Mesenchymal stem cell (in vitro differentiated cells and primary cell): ENCODE measurements at places on chromosomes 7 and 10.

DNA sequence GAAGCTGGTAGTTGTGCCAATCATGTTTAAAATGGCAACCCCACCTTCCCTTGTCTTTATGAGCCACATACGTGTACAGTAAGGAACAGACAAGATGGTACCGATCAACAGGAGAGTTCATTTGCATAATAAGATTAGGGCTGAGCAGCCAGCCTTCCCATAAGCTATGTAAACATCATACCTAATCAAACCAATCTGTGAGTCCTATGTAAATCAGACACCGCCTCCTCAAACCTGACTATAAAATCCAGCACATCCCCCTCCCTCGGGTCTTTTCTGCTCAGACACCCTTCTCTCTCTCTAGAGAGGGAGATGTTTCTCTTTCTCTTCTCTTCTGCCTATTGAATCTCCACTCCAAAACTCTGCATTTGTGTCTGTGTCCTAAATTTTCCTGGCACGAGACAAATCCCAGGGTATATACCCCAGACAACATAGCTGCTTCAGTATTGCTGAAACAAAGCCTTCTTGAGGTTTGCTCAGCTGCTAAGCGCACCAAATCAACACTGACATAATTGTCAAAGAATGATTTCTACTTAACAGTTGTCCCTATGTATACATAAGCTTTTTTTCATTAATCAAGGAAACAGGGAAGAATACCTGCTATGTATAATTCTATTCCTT is 279.2 kb downstream of the THSD7A start:
- no peak overlapping the region for H3K27ac ChIP-seq
- no peaks in the 10 kb centered on the region for H3K36me3 ChIP-seq
- no peak overlapping the region for H3K4me3 ChIP-seq
- DNase-seq: no peak

GRCh38 chr7:19106241-19107080 is 11.0 kb downstream of the TWIST1 start:
- H3K4me1 ChIP-seq: peaks cover 14% of the 10 kb centered on the region
- peak; percentile 17 for DNase-seq
- no peaks in the 10 kb centered on the region for H3K27me3 ChIP-seq
- H3K4me3 ChIP-seq: peak overlapping the region; percentile 83

GRCh38 chr10:24307116-24307515 is 98.2 kb downstream of the KIAA1217 start:
- no peaks in the 10 kb centered on the region for H3K27me3 ChIP-seq
- H3K4me3 ChIP-seq: no peak overlapping the region
- no peaks in the 10 kb centered on the region for H3K4me1 ChIP-seq
- no peak for DNase-seq
- no peaks in the 10 kb centered on the region for H3K36me3 ChIP-seq

DNA sequence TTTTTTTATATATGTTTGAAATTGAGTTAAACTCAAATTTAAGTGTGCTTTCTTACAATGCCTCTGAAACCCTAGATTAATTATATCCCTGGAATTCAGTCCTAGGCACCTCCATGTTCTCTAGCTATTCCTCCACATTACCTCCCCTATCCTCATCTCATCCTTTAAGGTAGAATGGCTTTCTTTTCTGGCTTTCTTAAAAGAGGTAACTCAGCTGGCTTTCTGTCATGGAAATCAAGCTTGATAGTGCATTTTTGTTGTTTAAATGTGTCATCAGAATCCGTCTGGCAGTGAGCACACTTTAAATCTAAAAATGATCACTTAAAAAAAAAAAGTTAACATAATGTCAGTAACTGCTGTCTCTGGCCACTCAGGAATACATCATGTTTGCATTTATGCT is 42.2 kb downstream of the AHR start:
- H3K4me1 ChIP-seq: no peaks in the 10 kb centered on the region
- DNase-seq: no peak
- no peak overlapping the region for H3K4me3 ChIP-seq
- peaks cover 46% of the 10 kb centered on the region for H3K36me3 ChIP-seq

- DNase-seq: no peak
- no peak overlapping the region for H3K4me3 ChIP-seq
- H3K27ac ChIP-seq: no peak overlapping the region
Observed at GRCh38 chr10:11255796-11256444, 238.2 kb downstream of the CELF2 start.

DNA sequence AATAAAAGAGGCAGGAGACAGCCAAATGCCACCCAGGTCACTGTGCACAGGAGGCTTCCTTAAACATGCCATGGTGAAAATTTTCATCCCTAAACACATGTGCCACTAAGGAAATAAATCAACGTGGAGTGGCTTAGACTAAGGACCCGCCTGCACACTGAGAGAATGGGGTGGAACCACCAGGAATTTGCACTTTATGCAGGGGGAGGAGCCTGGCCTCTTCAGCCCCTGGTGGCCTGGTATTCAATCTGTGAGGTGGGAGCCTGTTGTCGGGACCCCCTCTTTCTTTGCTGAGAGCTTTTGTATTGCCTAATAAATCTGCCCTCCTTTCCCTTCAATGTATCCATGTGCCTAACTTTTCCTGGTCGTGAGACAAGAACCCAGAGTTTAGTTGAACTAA is 204.6 kb upstream of the NRP1 start:
- no peak overlapping the region for H3K4me3 ChIP-seq
- no peak for DNase-seq
- no peaks in the 10 kb centered on the region for H3K4me1 ChIP-seq
- no peaks in the 10 kb centered on the region for H3K27me3 ChIP-seq

DNA sequence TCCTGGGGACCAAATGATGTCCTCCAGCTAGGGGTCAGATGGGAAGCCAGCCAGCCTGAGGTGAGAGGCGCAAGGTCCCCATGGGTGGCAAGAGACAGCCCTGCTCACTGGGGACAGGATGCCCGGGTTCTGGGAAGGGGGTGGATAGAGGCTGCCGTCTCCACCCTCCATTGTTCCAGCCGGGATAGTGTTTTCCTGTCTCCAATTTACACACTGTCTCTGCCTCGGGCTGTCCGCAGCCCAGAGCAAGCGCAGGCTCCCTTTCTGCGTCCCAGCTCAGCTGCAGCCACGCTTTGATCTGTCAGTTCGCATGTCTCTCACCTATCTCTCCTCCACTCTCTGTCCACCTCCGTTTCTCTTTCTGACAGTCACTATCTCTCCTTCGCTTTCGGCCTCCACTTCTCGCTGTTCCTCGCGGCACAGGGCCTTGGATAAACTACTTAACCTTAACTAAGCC is 2.1 kb downstream of the EPHB4 start:
- H3K27me3 ChIP-seq: peaks cover 5% of the 10 kb centered on the region
- H3K36me3 ChIP-seq: peaks cover 15% of the 10 kb centered on the region
- no peak overlapping the region for H3K27ac ChIP-seq
- H3K4me1 ChIP-seq: peaks cover 22% of the 10 kb centered on the region

DNA sequence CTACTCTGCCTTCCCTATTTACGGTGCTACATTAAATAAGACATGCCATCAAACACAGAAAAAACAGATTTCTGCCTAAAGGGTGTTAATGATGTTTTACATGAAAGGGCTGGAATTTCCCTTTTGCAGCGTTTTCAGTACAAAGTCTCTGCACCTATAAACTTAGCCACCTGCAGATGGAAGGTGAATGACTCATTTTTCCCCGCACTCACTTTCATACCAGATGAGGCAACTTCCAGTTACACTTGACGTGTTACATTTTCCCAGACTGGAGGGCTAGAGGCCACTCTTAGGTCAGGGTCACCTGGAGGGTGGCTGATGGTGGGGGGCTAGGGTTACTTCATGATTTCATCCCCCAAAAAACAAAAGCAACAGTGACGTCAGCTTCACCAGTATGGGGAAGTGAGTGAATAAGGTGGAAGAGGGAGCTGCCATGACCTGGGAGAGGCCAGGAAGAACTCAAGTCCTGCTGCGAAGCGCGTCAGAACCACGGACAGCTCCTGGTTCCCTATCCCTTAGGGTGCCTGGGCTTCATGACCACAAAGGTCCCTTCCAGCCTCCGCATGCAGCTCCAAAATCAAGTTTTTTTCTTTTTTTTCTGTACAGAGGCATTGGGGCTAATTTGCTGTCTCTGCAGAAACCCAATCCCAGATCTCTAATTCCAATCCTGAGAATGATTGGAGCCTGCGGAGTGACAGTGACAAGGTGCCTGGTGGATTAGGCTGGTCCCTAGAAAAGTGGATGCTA is 94.0 kb downstream of the ADARB2 start:
- no peak for DNase-seq
- no peaks in the 10 kb centered on the region for H3K36me3 ChIP-seq
- no peaks in the 10 kb centered on the region for H3K27me3 ChIP-seq
- H3K4me3 ChIP-seq: no peak overlapping the region
- no peak overlapping the region for H3K27ac ChIP-seq

DNA sequence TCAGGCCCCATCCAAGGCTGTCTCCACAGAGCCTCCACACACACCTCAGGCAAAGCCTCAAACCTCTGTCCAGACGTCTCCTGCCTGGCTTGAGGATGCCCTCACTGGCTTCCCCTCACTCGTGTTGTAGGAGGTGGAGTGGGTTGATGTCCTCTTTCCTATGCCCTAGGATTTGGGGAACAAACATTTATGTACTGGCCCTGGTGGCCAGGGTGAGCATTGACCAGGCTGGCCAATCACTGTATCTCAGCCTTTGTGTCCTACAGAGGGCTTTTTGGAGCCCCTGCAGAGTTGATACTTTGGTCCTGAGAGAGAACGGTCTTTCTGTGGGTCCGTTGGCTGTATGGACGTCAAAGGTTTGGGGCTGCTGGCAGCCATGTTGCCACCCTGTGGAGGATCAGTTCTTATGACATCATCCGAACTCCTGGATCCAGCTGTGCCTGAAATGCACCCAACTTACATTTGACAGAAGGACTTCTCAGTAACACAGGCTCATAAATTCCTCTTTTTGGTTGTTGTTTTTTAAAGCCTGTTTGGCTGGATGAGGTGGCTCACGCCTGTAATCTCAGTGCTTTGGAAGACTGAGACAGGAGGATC is 2.3 kb upstream of the GRID2IP start:
- no peak overlapping the region for H3K4me3 ChIP-seq
- no peak for DNase-seq
- H3K36me3 ChIP-seq: no peaks in the 10 kb centered on the region
- H3K4me1 ChIP-seq: no peaks in the 10 kb centered on the region
- no peaks in the 10 kb centered on the region for H3K27me3 ChIP-seq

DNA sequence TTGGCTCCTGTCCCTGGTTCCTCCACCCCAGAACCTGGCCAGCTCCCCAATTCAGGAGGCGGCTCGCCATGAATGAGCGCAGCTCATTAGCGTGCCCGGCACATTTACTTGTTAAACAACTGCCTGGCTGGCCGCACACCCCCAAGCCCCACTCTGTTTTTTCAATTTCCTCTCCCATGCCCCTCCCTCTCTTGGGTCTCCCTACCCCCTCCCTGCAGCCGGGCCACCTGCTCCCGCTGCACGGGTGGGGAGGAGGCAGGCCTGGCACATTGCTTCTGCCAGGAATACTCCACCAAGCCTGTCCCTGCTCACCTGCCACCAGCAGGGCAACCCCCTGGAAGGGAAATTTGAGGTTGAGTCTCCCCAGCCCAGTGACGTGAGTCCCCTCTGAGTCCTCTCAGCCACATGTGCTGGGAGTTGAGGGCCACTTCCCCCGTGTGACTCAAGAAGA is 2.5 kb upstream of the SLIT1 start:
- H3K4me3 ChIP-seq: no peak overlapping the region
- H3K27me3 ChIP-seq: peaks cover 83% of the 10 kb centered on the region
- H3K36me3 ChIP-seq: no peaks in the 10 kb centered on the region
- no peak for DNase-seq
- no peak overlapping the region for H3K27ac ChIP-seq
- H3K4me1 ChIP-seq: peaks cover 11% of the 10 kb centered on the region

DNA sequence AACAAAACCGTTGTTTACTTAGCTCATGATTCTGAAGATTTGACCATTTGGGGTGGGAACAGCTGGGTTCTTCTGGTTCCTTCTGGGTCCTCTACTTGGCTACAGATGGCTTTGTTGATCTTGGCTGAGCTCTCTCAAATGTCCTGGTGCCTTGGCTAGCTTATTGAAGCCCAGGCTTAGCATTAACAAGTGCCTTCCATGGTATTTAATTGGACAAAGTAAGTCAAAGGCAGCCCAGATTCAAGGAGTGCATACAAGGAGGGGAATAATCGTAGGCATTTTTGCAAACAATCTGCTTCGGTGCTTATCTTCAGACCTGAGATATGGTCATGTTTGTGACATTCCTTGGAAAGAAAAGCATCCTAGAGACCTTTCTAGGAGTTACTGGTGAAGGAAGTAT is 81.4 kb downstream of the ADCYAP1R1 start:
- H3K4me1 ChIP-seq: peaks cover 4% of the 10 kb centered on the region
- no peaks in the 10 kb centered on the region for H3K36me3 ChIP-seq
- peaks cover 2% of the 10 kb centered on the region for H3K27me3 ChIP-seq
- DNase-seq: no peak
